Glomerular endothelial cell (primary cell): ENCODE measurements at places on chromosomes 16 and 17. TPM values are rescaled to one million over a fixed set of nuclear protein-coding genes. Genes with fewer than 3 reads are reported as not detected.

DNA sequence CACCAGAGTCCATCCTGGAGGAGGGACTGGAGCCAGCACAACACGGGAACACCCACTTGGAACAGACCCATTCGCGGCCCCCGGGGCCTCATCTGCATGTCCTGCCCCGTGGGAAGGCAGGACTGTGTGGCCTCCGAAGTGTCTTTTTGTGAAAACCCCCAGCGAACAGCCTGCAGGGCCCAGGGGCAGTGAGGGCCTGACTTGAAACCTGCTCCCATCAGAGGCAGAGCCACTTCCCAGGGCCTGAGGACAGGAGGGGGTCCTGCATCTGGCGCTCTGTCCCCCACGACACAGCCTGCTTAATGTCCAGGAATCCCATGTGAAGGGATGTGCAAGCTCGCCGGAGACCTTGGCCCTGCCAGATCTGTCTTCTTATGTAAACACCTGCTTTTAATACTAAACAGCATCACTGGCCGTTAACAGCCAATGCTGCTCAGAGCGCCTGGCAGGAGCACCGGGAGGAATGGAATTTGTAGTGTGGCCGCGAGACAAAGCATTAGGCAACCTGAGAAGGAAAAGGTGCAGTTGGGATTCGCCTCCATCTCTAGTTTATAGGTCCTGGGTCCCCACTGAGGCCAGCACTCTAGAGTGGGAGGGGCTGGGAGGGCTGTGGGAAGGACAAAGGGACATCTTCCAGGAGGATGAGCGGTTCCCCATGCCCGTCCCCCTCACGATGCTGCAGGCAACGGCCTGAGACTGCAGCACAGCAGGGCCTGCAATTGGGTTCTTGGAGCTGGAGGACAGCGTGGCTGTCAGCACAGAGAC, 9.6 kb upstream of the EVPL start:
- DNase-seq: no peak

GRCh38 chr16:54361246-54361645, 74.7 kb upstream of the IRX3 start:
- DNase-seq: no peak

- DNase-seq: no peak
Observed at GRCh38 chr16:58426966-58427365, 34.7 kb downstream of the GINS3 start.

DNA sequence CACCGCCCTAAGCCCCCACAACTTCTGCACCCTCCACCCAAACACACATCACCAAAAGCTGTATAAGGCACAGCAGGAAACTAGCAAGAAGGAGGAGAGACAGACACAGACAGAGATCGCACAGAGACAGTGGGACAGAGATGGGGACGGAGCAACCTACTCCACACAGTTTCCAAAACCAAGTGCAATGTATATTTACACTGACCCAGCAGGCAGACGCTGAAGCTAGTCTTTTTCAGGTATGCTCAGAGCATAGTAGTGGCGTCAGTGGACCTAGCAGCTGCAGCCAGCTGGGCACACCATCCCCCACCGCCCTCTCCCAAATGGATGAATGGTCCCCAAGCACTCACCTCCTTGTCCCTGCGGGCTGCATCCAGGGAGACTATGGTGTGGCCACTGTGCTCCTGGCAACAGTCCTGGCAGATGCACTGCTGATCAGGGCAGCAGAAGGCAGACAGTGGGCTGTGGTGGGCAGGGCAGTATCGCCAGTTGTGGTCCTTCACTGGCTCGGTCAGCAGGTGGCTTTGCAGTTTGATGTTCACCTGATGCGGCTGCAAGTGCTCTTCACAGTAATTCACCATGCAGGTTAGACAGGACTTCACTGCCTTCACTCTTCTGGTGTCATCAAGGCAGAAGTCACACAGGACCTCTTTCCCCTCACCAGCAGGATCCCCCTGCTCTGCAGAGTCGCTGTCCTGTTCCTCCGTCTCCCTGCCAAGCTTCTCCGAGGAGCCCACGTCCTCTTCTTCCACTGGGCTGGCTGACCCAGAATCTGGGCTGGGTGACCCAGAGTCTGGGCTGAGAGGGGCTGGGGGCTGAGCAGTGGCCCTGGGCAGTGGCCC, 31.5 kb upstream of the FBXW10B start:
- DNase-seq: no peak

DNA sequence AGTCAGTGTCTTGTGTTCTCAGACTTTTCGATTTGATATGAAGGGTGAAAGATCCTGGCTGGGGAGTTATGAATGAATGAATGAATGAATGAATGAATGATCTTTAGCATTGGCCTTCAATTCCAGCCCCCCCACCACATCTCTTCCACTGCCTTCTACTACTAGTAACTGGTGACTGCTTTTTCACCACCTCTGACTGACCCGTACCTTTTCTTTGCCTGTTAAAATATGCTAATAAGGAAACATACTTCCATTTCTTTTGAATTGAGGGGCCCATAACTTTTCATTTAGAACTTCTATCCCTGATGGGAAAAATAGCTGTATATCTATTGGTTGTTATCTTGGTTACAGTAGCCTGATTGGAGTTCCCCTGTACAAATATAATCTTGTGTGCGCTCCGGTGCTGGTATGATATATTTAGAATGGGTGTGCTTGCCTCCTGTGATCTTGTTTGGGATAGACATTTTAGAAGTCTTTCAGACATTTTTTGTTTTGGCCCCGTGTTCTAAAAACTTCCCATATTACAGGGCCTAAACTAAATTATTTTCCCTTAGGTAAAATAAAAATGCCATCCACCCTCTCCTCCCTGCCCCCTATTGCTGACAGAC, 3.4 kb downstream of the LYRM1 start:
- DNase-seq: no peak

DNA sequence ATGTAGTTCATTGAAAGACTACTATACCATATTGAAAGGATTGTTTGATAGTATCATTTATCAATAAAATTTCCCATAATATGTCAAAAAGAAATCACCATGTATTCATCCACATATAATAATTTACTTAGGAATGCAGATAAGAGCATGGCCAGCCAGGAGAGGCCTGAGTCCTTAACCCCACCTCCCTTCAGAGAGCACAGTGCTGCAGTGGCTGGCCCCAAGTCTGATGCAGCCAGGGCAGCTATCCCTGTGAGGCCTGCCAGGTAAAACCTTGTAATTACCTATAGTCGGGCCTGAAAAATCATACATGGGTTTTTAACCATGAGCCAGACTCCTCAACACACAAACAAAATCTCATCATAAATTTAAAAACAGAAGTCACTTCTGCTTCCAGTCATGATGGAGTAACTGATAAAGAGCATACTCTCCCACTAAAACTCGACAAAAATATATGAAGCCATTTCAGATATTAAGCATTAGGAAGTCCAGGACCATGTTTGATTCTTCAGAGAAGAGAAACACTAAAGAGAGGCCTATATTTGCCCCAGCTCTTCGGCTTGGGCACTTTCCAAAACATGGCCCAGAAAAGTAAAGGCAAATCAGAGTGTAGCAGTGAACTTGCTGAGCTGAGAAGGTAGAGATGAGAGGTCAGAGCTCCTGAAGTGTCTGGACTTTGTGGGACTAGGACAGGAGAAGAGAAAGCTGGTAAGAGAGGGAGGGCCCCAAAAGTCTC, 40.9 kb upstream of the CCNF start:
- no peak for DNase-seq

GRCh38 chr16:305916-306626, 23.1 kb downstream of the PDIA2 start:
- no peak for DNase-seq

DNA sequence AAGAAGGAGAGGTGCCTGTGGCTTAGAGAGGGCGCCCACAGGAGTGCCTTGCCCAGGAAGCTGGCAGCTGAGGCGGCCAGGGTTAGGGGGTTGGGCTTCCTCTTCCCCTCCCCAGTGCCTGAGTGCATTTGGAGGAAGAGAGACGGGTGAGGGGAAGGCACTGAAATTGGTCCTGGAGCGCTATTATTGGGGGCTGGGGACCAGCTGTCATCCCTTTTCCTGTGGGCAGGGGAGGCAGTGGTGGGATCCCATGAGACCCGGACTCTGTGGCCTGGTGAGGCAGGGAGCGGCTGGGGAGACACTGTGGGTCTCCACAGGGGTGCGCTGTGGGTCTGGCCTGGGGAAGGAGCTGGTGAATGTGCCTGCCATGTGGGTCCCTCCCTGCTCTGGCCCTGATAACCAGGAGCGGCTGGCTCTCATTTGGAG, 259.7 kb downstream of the SEC14L1 start:
- no peak for DNase-seq

DNA sequence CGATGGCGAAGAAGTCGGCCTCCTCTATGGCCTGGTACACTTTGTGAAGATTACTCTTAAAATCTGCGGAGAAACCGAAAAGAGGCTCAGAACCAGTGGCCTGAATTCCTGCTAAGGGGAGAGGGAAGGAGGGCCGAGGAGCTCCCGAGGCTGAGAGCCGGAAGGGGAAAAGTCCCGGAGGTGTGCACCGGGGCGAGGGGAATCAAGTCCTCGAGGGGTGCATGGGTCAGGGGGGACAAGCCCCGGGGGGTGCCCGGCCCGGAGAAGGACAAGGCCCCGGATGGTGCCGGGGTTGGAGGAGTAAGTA, 495 bp downstream of the PARN start:
- DNase-seq: no peak

- DNase-seq: no peak
Observed at GRCh38 chr17:32992321-32993033, 830 bp downstream of the SPACA3 start.

DNA sequence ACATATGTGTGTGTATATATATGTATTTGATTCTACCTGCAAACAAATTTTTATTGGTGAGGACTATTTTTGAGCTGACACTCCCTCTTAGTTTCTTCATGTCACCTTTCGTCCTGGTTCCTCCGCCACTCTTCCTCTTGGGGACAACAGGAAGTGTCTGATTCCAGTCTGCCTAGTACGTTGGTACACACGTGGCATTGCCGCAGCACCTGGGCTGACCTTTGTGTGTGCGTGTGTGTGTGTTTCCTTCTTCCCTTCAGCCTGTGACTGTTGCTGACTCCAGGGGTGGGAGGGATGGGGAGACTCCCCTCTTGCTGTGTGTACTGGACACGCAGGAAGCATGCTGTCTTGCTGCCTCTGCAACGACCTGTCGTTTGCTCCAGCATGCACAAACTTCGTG, 29.4 kb upstream of the CACNG5 start:
- DNase-seq: no peak

DNA sequence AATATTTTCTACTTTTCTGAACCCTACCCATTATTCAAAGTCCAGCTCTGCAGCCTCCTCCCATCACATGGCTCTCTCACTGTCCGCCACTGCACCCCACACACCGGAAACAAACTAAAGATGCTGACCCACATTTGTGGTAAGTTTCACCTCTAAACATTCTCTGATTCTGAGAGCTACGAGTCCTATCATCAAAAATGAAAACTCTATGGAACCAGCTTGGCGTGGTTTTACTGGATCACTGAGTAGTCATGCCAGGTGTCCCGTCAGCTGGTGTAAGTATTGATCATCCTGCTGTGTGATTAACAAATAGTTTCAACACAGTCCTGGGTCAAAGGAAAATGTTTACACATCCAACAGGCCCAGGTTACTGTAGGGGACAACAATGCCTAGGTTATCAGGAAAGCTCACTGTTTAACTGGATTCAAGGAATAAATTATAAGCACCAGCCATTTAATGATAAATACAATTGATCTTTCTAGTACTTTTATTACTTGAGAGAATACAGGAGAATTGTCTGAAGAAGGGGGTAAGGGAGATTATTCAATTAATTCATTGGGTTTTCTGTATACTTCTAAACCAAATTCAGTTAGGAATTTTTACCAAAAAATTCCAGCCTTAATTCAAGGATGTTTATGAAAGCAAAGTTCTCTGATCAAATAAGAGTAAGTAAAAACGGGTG, 33.9 kb downstream of the CYTH1 start:
- DNase-seq: no peak

GRCh38 chr17:51351890-51352289, 91.5 kb downstream of the UTP18 start:
- DNase-seq: no peak

DNA sequence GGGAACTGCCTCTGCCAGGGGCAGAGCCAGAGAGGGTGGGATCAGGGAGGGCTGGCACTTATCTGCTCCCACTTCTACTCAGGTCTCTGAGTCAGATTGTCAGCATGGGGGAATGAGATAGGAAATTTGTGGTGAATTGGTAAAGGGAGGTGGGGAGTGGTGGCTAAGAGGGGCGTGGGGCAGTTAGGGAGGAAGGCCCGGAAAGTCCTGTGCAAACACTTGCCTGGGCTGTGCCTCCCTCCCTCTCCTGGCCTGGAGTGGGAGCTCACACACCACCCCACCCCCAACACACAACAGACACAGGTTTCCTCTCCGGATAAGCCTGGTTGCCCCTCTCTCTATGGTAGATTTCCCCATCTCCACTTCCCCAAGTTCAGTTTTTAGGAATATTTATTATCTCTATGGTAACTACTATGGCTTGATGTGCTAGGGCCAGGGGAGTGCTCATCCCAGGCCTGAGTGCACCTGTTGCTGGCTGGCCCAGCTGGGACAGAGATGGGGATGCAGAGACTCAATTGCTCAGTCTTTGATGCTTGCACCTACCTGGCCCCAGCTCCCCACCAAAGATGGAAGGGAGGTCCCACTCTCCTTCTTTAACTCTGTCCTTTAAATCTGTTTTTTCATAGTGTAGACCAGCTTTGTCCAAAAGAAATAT, 2.7 kb downstream of the SPNS2 start:
- DNase-seq: no peak

DNA sequence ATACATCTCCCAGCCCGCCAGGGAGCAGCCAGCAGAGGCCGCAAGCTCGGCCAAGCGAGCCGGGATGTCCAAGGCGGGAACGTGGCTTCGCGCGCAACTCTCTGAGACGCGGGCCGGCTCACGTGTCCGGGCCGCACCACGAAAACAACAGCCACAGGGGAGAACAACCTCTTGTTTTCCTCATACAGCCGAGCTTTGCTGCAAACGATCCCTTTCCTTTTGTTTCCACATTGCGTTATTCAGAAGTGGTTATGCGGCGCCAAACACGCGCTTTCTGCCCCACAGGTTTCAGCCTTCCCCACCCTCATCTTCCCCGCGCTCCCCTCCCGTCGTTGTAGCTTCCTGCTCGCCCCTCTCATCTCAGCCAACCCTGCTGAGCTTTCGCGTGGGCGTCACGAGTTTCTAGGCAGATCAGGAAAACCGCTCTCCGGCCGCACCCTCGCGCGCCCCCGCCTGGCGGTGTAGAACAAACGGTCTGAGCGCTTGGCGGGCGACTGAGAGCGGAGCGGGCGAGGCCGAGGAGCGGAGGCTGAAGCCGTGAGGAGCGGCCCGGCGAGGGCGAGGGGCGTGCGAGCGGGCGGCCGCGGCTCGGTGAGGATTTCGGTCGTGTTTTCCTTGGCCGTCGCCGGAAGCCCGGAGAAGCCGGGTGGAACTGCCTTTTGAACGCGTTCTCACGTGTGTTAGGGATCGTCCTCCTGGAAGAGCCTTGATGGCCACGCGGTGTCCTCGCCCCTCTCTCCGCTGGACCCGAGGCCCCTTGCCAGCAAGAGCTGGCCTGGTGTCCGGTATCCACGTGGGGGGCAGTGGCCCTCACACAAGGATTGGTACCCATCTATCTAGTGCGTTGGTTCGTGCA, 6.6 kb upstream of the SMARCD2 start:
- no peak for DNase-seq

GRCh38 chr17:49914096-49914490, 54.9 kb upstream of the DLX4 start:
- DNase-seq: no peak

Gene TAC4
- total RNA-seq: not detected in 2 replicates

Gene HSF4
- total RNA-seq: 2.9 and 4.8 TPM in 2 replicates

Gene EFNB3
- 0.87 and 2.1 TPM in 2 replicates for total RNA-seq

Gene APOH
- not detected in 2 replicates for total RNA-seq

Gene TBX4
- total RNA-seq: not detected in 2 replicates

Gene DNAJA3
- total RNA-seq: 35.2 and 39.8 TPM in 2 replicates

Gene ITGAL
- total RNA-seq: not detected in 2 replicates

Gene HS3ST3A1
- total RNA-seq: 9.1 and 14.2 TPM in 2 replicates

Gene MARCHF10
- not detected in 2 replicates for total RNA-seq
